ENCODE measurements at places on chromosomes 4 and X.

GRCh38 chr4:2961811-2962441 is 1.3 kb downstream of the NOP14 start:
- DNase-seq = peak; percentile 48

DNA sequence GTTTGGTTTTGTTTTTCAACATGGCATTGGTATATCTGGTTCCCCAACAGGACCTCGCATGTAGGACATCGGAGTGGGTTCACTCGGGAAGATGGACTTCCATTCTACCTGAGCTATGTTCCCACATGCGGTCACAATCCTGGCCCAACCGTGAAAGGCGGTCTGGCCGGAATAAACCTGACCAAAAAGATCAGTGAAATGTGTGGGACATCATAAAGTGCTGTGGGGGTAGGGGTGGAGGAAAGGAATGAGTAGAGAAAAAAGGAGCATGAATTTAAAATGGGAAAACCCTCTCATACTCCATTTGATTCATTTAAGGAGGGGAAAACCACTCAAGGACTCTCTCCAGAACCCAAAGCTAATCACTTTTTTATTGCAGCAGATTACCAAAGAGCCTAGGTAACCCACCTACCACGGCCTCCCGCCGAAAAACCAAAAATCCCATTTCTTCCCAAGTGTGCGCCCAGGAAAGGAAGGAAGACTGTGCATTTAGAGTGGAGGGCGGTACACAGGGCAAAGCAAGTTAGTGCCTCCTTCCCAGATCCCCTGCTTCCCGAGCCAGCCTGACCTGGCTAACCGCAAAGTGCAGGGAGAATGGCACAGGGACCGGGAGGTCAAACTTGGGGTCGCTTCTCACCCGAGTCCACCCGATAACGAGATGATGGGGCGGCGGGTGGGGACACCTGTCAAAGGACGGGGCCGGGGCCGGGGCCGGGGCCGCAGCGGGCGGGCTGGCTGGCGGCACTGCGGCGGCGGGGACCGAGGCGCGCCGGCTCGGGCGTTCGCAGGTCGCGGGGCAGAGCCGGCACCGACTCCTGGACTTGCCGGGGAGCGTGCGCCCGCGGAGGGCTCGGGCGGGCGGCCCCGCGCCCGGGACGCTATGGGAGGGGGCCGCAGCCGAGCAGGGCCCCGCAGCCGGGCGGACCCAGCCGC is 669 bp downstream of the TMEM150C start:
- DNase-seq = no peak

GRCh38 chr4:57077550-57078343 is 32.4 kb downstream of the IGFBP7 start:
- no peak for DNase-seq

DNA sequence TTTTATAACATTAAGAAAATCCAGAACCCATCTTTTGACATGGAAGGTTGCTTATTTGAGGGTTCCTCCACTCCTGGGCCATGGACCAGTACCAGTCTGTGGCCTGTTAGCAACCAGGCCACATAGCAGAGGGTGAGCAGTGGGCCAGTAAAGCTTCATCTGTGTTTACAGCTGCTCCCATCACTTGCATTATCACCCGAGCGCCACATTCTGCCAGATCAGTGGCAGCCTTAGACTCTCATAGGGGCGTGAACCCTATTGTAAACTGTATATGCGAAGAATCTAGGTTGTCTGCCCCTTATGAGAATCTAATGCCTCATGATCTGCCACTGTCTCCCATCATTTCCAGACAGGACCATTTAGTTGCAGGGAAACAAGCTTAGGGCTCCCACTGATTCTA is 58.6 kb downstream of the NDST4 start:
- DNase-seq = no peak

GRCh38 chrX:73215246-73215645 is 595 bp upstream of the NAP1L2 start:
- DNase-seq = peak; percentile 28

- no peak for DNase-seq
These were observed 15.0 kb downstream of the UGT8 start for GRCh38 chr4:114613560-114613959.

GRCh38 chrX:36609616-36610585 is 398.3 kb upstream of the FAM47C start:
- DNase-seq = no peak

GRCh38 chr4:142961866-142962265 is 115.8 kb upstream of the INPP4B start:
- DNase-seq = peak; percentile 3

DNA sequence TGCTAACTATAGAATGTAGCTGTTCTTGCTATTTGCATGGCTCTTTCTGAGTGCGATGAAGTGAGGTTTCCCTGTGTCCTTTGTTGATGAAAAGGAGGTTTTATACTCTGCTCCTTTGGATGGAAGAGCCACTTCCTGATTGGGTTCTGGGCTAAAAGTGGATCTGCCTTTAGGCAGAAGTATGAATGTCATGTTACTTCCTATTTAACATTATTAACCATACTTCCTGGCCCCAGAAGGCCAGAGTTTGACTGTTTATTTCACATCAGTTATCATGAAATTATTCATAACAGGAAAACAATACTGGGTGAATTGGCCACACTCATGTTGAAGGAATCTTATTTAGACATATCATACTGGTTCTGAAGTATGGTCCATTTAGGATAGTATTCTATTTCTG is 386.2 kb downstream of the PCDH7 start:
- DNase-seq = no peak

- DNase-seq = no peak
These were observed 1.8 kb upstream of the HS3ST1 start for GRCh38 chr4:11430536-11430935.

DNA sequence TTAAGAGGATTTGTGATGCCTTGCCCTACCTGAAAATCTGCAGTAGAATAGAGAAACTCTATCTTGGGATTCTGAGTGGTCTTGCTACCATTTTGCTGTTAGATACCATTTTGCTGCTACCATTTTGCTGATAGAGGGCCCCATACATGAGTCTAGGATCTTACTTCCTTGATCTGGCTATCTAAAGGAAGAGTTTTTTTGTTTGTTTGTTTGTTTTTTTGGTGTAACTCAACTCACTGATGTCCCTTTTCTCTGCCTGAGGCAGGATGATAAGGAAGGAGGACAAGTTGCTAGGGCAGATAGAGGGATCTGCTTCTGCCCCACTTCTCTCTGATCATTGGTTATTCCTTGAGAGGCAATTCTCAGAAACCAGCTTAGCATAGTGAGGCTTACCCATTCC is 31.0 kb downstream of the XK start:
- no peak for DNase-seq

- no peak for DNase-seq
These were observed 13.7 kb upstream of the SORBS2 start for GRCh38 chr4:185825737-185826136.

GRCh38 chr4:113497154-113497884 is 264.2 kb downstream of the CAMK2D start:
- no peak for DNase-seq

DNA sequence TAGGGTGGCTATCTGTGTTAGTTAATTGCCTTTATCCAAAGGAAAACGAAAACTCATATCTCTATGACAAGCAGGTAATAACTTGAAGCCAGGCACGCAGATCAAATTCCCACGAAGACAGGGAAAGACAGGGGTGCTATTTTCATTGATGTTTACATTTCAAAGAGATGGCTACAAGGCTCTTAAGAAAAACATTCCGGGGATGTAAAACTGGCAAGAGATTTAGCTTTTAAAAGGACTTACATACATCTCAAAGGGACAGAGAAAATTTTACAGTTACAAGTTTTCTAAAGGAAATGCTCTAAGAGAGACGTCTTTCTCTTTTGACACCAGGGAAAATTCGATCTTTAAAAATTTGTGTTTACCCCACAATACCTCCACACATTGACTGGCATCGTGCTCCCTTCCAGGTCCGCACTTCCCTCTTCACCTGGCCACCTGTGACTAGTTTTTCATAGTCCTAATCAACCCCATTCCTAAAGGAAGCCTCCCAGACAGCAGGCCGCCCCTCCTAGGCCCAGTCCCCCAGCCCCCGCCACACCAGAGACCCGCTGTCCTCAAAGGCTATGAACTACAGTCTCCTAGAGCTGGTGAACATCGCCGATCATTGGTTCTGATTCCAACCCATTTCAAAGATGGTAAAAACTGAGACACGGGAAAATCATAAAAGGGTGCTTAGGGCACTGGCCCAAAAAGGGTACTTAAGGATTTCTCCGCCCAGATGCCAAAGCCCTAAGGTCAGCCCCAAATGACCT is 649 bp upstream of the ARAF start:
- DNase-seq = no peak

DNA sequence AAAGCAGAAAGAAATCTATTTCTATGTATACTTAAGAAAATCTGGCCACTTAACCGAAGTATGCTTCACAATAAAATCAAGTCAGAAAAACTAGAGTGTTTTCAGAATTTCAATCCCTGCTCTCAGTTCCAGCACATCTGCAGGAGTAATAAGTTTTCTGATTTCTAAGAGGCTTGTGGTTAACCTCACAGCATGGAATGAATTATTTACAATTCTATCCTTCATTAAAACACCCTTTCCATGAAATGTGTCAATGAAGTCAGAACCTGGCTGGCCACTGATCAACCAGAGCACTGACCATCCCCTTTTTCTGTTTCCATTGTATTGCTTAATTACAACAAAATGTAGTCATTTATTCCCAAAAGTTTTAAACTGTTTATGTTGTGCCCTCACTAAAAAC is 781.4 kb upstream of the INTU start:
- DNase-seq = no peak

- no peak for DNase-seq
These were observed 26.0 kb upstream of the RASL11B start for GRCh38 chr4:52836120-52836519.

GRCh38 chr4:137125011-137125410 is 407.3 kb downstream of the PCDH18 start:
- DNase-seq = no peak

DNA sequence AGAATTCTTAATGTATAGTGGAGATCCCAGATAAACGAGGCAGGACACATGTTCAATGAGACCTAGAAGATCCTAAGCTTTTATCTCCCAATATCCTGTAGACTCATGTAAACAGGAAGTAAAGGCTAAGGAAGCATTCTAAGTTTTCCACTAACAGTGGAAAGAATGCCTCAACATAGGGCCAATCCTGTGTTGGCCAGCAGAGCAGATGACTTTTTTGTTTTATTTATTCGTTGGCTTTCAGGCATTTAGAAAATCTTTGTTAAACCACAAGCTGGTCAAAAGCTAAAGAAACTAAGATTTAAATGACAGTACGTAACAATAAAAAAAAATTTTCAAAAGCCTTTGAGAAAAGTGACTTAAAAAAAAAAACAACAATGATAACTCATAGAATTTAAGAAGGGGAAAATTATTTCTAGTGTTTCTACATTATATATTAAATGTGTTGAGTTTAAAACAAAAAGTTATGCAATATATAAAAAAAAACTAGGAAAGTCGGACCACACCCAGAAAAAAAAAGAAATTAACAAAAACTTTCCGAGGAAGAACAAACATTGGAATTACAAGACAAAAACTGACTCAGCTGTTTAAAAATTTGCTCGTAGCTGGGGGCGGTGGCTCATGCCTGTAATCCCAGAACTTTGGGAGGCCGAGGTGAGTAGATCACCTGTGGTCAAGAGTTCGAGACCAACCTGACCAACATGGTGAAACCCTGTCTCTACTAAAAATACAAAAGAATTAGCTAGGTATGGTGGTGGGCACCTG is 759.3 kb downstream of the FSTL5 start:
- DNase-seq = no peak

DNA sequence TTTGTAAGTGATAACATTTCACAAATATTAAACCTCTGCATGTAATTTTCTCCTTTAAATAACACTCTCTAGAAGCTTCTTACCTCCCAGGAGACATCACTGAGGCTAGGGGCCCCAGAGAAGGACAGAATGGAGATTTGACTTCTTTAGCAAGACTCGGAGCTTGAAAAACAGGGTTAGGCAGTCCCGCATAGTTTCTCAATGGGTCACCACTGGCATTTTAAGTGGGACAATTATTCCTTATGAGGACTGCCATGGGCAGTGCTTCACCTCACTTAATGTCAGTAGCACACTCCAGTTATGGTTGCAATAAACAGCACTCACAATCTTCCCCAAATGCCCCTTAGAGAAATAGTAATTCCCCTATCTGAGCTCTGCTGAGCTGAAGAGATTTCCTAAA is 66.7 kb upstream of the NOCT start:
- DNase-seq = no peak

- no peak for DNase-seq
These were observed 155.1 kb downstream of the NR3C2 start for GRCh38 chr4:148287111-148287510.

DNA sequence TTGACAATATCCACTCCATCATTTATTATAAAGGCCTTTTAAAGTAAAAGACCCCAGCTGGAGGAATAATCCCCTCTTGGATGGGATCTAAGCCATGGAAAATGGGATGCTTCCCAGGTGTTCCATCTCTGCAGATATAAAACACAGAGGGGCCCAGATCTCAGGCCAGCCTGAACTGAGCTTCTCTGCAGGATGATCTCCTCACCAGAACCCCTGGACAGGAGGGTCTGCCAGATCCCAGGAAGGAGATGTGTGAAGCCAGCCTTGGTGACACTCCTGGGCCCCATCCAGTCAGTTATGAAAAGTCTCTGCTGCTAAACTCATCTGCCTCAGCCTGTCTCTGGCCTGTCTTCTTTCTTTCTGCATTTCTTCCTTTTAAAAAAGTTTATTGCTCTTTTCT is 56.7 kb downstream of the HTRA3 start:
- no peak for DNase-seq

DNA sequence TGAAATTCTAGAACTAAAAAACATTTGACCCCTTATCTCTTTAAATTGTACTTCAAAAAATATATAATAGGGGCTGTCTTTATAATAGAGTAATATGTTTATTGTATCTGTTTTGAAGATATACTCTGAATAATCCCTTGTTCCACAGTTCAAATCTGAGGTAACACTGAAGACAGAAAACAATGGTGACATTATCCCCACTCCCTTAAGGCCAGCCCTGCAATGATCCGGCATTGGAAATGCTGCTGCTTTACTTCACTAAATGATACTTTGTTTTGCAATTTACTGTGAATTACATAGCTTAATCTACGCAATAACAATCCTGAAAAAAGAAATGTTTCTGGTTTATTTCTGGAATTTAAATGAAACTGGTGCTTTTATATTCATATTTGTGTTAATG is 34.4 kb upstream of the ZFP42 start:
- no peak for DNase-seq

DNA sequence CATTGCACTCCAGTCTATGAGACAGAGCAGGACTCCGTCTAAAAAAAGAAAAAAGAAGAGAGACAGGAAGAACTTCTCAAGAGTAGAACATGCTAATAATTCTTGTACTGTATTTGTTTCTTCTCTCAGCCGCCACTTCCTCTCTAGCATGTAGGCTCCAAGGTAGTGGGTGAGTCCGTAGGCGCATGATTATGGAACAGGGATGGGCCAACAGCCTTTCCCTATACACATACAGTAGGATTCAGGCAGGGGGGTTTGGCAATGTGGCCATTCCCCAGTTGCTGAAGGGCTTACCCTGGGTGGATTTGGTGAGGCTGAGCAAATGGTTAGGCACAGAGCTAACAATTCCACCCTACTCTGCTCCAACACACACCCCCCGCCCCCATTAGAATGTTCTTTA is 35.0 kb upstream of the APLN start:
- no peak for DNase-seq

GRCh38 chr4:124504431-124504830 is 208.1 kb downstream of the ANKRD50 start:
- DNase-seq = no peak

- no peak for DNase-seq
These were observed 60.9 kb downstream of the C4orf51 start for GRCh38 chr4:145740806-145741205.

Data from cerebellar cortex (tissue), 1 donor.